Effector memory CD8-positive, alpha-beta T cell (primary cell): ENCODE measurements at places on chromosomes 3 and 15.

DNA sequence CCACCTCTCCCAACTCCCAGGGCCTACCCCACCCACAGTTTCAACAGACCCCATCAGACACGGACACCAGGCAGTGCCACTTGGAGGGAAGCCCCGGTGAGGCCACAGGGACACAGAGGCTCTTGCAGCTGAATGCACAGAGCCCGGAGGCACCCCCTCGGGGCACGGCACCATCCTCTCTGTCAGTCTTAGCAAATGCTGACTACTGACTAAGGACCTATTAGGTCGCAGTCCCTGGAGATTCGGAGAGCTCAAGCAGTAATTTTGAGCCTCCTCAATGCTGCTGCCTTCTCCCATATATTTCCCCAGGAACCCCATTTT is 79.9 kb downstream of the VGLL4 start:
- no peak for DNase-seq

DNA sequence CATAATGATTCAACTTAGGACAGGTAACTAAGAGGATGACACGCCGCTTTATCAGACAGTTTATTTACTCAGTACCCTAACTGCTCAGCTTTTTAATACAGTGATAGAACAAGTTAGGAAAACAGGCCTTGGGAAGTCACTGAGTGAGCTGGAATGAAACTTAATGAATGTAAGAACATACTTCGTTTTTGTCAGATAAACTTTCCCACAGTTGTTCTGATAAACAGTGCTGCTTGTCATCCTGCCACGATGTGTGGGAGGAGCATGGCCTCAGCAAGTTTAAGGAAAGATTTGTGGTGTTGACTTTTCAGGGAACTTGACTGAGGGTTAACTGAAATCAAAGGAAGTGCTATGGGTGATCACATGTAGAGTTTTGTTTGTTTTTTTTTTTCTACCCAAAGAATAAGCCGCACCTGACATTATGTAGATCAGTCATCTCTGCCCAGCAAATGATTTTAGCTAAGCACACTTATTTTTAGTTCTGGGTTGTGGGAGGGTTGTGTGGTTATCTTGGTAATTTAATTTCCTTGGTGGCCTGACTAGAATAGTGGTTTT is 5.6 kb upstream of the P2RY14 start:
- no peak for DNase-seq

DNA sequence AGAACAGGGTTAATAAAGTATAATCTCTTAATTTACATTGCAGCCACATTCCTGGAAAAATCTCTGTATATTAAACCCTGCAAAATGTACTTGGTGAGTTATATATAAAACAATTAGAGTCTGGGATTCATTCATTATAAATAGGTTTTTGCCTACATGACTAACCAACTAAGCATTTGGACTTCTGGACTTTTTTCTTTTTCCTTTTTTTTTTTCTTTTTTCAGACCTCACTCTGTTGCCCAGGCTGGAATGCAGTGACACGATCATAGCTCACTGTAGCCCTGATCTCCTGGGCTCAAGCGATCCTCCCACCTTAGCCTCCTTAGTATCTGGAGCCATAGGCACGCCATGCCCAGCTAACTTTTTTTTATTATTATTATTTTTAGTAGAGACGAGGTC is 4.5 kb downstream of the DNAJC13 start:
- DNase-seq = no peak

GRCh38 chr3:139261754-139262586 is 81.8 kb upstream of the MRPS22 start:
- DNase-seq = no peak

GRCh38 chr3:172965256-172965655 is 175.8 kb downstream of the SPATA16 start:
- DNase-seq = no peak

DNA sequence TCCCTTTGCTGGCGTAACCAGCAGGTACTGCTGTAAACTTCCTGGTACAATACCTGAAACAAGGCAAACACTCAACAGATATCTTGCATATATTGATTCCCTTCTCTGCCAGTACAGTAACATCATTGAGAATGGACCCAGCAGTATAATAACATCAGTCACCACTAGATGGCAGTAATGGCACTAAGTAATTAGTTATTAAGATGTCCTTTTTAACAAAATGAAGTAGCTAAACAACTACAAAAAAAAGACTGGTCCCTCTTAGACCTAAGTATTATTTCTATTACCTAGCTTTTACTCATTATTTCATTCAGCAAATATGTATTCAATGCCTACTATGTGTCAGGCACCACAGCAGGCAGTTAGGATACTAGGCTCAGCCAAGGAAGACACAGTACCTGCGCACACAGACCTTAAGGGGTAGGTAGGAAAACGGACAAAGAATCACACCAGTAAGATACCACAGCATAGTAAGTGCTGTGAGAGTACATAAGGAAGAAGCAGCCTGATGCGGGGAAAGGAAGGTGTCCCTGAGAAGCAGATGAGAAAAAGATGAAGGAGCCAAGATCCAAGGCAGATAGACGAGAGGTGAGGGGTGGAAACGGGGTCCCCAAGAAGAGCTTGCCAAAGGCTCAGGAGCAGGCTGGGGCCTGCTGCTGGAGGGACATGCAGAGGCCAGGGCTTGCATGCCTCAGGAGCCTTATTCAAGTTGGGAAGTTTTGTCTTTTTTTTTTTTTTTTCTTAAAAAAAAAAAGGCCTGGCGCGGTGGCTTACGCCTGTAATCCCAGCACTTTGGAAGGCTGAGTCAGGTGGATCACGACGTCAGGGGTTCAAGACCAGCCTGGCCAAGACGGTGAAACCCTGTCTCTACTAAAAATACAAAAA is 102.7 kb upstream of the CHD2 start:
- peak; percentile 64 for DNase-seq

- DNase-seq = no peak
Measured at GRCh38 chr3:138768946-138769345, 65.8 kb downstream of the PIK3CB start.

GRCh38 chr3:58171126-58171525 is 39.6 kb downstream of the DNASE1L3 start:
- DNase-seq = no peak

GRCh38 chr3:46565077-46565476 is 1.0 kb downstream of the LRRC2 start:
- DNase-seq = no peak

DNA sequence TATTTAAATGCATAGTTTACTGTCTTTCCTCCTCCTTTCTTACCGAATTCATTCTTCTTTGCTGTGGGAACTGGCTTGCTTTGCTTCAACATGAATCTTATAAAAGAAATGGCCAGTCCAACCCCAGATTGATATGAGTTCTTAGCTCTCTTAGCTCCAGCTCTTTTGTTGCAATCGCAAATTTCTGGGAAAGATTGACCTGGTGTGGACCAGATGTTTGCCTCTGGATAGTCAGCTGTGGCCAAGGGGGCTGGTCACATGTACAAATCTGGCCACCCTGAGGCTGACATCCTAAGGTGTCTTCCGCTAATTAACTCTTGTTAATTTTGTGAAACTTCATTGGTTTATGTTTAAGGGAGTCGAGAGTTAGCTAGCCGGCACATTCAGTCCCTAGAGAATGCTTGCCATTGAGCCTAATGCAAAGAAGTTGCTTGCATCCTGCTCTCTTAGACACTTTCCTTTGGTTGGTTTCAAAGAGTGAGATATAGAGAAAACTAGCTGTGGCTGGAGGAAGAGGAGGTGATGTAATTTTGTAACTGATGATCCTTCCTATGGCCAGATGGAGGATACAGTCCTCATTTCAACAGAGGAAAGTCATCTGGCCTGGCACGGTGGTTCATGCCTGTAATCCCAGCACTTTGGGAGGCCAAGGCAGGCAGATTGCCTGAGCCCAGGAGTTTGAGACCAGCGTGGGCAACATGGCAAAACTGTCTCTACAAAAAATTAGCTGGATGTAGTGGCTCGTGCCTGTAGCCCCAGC is 162.4 kb downstream of the ADAMTSL3 start:
- DNase-seq = no peak

DNA sequence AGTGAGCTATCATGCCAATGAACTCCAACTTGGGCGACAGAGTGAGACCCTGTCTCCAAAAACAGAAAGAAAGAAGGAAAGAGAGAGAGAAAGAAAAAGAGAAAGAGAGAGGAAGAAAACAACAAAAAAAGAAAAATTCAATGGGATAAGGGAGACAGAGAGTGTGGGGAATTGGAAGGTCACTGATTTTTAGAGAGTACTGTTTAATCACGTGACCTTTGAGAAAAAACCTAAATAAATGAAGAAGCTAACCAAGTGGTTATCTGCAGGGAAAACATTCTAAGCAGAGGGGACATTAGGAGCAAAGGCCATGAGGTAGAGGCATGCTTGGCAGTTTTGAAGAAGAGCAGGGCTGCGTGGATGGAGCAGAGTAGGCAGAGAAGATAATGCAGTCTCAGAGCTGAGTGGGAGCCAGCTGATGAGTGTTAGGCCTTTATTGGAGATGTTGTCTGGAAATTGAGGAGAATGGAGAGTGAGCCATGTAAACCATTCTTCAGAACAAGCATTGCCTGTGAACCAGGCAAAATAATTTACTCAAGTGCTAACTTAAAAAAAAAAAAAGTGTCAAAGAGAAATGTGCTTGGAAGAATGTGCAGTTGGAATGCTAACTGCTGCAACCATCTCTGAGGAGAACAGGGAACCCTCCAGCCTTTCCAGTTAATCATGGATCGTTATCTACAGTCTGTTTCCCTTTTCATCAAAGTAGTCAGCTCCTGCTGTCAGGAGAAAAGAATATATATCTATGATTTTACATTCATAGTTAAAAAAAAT is 377.3 kb upstream of the SEMA6D start:
- DNase-seq = no peak

GRCh38 chr15:72231833-72232478 is 966 bp upstream of the PKM start:
- DNase-seq = peak; percentile 25

DNA sequence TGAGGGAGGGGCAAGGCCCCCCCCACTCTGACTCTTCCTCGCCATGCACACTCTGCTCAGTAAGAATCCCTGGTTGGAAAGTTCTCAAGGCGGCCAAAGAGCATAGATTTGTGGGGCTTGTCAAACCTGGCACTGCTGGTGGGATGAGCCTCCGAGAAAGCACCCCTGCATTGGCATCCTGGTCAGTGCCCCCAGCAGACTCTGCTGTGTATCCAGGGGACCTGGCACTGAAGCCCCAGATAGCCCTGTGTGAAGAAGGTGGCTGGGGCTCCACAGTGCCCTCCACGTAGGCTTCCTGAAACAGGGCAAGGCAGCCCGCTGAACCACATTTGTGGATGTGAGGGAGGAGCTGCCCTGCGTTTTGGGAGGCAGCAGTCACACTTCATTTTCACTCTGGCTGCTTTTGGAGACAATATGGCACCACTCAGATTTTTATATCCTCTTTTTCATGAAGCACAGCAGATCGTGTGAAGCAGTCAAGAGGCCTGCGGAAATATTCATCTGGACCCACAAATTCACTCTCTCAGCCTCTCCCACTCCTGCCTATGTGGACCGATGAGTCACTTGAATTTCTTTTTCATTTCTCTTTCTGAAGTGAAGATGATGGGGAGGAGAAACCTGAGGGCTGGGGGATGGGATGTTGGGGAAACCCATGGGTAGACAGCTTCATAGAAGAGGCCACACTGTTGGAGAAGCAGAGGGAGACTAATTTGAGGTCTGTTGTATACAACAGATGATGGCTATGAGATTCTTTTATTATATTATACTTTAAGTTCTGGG is 88.7 kb upstream of the BCL6 start:
- no peak for DNase-seq

DNA sequence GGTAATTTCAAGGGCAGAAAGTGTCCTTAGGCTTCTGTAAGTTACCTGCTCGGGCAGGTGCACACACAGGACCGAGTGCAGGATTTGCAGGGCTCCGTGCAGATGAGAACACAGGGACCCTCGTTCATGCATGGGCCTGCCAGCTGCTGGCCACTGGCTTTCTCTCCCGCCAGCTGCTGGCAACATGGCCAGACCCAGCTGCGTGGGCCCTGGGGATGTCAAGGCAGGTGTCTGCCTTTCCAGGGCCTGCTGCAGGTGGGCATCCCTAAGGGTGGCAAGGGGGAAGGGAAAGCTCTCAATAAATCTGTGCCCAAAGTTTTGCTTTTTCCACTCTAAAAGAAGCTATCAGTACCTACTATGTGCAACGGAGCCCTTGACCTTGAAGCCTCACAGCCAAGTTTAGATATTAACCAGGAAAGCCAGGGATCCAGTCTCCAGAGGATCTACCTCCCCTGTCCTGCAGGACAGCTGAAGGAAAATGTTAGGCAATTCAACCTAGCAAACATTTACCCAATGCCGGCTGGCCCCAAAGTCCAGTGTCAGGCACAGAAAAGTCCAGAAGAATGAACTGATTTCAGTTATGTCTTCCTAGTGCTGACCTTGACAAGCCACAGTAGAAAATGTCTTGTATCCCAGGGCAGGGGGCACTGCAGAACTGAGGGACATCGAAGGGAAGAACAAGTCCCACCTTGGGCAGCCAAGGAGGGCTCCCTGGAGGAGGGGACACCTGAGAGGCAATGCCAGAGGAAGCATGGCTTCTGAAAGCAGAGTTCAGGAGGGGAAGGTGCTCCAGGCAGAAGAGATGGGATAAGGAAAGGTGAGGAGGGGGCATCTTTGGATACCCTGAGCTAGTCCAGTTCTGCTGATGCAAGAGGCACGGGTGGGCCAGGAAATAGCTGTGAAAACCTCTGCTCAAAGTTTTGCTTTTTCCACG is 26.4 kb downstream of the NUP210 start:
- no peak for DNase-seq

DNA sequence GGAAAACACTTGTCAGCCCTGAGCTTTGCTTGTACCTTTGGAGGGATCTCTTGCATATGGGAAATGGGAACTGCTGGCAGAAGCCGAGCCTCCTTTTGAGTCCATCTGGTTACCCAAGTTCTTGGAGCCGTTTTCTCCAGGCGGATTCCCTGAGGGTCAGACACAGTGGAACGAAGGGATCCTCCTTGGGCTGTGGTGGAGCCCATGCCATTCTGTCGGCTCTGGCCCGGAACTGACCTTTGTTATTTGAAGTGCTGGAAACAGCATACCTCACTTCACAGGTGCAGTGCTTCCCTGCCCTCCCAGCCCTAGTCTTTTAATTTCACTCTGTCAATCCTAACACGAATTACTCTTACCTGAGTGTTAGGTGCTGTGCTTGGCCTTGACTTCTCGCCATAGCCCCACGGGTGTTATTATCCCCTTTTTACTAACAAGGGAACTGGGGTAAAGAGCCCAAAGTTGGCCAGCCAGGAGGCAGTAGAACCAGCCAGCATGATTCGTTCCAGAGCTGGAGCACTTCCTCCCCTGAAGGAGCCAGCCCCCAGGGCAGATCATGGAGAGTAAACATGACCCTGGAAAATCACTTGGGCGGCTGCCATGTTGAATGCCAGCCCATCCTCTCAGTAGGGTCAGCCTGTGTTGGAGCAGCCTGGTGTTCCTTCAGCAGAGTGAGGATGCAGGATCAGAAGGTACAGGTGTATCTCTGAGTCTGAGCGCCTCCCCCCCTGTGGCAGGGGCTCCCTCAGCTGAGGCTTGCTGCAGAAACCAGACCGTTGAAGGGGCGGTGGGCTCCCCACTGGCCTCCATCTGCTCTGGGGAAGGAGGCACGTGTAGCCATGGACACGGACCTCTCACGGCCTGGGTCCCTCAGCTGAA is 143.2 kb downstream of the DNAJB8 start:
- DNase-seq = no peak

DNA sequence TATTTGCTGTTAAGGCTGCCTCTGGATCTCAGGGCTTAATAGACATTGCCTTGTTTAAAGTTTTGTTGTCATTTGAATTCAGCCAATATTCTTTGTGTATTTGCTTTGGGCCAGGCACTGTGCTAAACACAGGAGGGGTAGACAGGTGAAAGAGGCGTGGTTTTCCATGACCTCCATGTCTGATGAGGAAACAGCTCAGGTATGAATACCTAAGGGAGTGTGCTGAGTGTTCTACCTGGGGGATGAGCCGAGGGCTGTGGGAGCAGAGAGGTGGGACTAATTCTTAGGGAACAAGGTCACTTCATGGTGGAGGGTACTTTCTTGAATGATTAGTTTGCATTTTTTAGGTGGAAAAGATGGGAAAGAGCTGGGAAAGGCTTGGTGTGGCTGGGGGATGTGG is 108.2 kb downstream of the THSD4 start:
- no peak for DNase-seq
